MCF 10A (cell line): ENCODE measurements at places on chromosomes 6 and 20.

DNA sequence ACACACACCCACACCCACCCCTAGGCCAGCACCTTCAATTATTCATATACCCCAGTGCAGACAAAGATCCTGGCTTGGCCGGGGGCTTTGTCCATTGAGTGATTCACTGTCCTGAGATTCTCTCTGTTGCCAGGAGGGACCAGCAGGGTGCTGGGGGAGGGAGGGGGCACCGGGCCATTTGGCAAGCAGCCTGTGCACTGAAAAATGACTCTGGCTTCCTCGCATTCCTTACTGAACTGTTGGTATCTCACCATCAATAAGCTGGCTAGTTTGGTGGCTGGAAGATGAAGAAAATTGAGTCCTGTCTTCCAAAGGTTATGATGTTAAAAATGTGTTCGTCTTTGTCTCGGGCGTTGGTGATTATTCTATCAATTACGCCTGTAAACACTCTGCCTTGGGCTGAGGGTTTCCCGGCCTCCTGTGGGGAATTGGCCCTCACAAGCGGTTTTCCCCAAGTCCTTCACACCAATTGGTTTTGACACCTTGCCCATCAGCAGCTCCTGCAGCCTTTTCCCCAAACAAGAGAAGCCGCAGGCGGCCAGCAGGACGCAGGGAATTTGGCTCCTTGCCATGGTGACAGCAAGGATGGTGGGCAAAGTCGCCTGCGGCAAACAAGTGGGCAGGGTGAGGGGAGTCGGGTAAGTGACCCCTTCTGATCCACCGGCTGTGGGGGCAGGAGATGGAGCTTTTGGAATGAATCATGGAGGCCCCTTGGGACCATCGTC, 4.9 kb downstream of the VSTM2L start:
- peak; percentile 84 for DNase-seq

GRCh38 chr20:11281240-11281639, 607.4 kb upstream of the JAG1 start:
- no peak for DNase-seq

DNA sequence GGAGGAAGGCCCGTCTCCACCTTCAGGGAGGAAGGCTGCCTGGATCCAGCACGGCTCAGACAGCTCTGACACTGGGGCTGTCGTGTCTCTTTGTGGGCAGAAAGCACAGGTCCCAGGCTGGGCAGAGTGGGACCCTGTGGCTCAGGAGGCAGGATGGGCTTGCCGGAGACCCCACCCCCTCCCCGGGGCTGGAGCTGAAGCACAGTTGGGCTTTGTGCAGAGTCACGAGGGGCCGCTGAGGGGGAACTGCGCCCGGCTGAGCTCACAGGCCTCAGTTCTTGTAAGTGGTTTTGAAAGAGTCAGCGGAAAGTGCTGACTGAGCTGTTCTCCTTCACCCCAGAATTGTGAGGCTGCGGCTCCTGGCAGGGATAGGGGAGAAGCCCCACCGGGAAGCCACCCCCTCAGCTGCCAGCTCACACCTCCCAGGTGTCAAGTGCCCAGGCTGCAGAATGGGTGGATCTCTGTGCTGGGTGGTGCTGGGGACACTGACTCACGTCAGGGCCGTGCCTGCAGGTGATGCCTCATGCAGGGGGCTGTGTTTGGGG, 145.5 kb upstream of the RNF24 start:
- peak; percentile 77 for DNase-seq

DNA sequence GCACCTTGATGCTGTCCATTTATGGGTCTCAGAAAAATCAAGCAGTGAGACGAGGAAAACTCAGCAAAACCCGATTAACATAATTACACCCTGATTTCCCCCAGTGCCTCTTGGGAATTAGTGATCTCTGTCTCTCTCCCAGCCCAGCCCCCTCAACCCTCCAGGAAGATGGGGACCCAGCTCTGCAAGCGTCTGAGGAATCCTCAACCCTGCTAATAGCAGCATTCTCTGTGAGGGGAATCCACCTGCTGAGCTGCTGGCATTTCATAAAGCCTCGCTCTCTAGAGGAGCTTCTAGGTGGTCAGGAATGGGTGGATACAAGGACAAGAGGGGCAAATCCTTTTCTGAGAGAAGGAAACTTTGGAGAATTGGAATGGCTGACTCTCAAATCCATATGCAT, 13.9 kb downstream of the NR2E1 start:
- DNase-seq = no peak

DNA sequence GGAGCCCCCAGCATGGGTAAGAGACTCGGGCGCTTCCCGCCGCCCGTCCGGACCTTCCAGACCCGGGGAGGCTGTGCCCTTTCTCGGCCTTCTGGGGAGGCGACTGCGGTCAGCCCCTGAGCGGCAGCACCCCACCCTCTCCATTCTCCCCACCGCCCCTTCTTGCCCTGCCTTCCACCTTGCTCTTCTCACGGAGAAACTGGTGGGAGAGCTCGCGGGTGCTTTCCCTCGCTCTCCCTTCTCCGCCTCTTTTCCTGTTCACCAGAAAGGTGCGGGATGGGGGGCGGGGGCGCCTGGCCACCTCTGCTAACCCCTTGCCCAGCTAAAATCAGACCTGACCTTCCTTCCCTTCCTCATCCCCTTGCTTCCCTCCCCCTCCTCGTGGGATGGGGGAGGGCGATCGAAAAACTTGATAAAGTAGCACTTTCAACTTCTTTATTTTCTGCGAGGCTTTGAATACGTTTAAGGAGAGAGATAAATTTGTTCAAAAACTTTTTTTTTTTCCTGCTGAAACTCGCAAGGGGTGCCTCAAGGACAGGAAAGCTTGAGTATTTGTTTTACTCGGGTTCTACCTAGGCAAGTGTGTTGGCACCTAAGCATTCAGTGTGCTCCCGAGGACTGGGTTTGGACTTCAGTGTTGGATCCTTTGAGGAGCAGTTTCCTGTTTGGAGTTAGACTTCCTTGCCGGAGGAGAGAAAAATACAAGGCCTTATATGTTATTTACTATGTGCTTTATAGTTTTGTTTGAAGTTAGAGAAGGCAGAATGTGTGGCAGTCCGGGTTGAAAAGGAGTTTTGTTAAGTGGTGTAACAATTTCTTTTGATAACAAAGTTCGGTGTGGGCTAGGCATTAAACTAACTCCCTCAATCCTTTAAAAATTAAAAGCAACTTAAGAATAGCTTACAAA, 897 bp downstream of the CD2AP start:
- DNase-seq = peak; percentile 33

DNA sequence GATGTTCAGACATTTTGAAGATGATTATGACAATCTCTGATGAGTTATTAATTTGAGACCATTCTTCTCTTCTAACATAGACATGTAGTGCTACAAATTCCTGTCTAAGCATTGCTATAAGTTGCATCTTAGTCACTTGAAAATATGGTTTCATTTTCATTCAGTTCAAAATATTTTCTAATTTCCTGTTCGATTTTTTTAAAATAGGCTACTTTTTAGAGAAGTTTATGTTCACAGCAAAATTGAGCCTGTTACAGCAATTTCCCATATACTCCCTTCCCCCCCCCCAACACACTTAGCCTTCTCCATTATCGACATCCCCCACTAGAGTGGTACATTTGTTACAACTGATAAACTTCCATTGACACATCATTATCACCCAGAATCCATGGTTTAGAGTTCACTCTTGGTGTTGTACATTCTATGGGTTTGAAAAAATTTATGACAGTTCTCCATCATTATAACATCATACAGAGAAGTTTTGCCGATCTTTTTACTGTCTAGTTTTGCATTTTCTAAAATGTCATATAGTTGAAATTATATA, 31.2 kb downstream of the PLAGL1 start:
- DNase-seq = no peak

- DNase-seq = no peak
Observed at GRCh38 chr20:56865055-56865454, 235.9 kb downstream of the TFAP2C start.

- no peak for DNase-seq
Observed at GRCh38 chr6:159836718-159837490, 36.8 kb downstream of the PNLDC1 start.

DNA sequence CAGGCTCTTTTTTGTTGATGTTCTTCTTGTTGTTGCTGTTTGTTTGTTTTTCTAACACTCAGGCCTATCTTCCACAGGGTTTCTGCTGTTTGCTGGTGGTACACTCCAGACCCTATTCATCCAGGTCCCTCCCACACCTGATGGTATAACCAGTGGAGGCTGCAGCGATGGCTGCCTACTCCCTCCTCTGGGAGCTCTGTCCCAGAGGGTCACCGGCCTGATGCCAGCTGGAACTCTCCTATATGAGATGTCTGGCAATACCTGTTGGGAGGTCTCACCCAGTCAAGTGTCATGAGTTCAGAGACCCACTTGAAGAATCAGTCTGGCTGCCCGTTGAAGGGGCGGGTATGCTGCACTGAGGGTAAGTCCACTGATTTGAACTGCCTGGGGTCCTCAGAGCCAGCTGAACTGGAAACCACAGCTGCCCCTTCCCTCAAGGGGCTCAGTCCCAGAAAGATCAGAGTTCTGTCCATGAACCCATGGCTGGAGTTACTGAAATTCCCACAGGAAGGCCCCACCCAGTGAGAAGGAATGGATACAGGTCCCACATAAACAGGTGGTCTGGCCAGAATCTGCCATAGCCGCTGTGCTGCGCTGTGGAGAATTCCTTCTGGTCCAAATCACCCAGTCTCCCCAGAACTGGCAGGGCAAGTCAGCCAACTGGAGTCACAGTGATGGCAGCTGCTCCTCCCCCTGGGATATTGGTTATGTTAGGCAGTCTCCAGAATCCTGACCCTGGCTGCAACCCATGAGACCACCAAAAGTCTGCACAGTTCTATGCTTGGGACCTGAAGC, 664.4 kb downstream of the FRK start:
- DNase-seq = no peak

DNA sequence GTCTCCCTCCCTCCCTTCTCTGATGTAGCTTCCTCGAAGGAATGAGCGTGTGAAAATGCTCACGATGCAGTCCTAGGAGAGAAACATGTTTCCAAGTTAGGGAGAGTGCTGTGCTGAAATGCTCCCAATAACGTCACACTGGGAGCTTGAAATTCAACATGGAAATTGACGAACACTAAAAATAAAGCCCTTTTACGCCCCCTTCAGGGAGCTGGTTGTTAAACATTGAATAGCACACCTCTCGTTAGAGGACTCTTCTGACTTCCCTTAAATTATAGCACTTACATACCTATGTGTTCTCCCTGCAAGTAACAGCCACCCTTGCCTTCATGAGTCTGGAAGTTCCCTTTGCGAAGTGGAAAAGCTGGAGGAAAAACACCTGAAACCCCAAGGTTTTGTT, 88.6 kb downstream of the BFSP1 start:
- peak; percentile 24 for DNase-seq

GRCh38 chr6:75494290-75494689, 690 bp upstream of the FILIP1 start:
- no peak for DNase-seq

GRCh38 chr20:60820918-60821317, 431.1 kb upstream of the CDH4 start:
- DNase-seq = no peak

GRCh38 chr6:100404051-100404450, 60.7 kb downstream of the SIM1 start:
- DNase-seq = no peak

- no peak for DNase-seq
Observed at GRCh38 chr6:3900744-3901336, 51.7 kb downstream of the FAM50B start.

GRCh38 chr20:18635380-18635779, 47.5 kb downstream of the DTD1 start:
- DNase-seq = no peak

DNA sequence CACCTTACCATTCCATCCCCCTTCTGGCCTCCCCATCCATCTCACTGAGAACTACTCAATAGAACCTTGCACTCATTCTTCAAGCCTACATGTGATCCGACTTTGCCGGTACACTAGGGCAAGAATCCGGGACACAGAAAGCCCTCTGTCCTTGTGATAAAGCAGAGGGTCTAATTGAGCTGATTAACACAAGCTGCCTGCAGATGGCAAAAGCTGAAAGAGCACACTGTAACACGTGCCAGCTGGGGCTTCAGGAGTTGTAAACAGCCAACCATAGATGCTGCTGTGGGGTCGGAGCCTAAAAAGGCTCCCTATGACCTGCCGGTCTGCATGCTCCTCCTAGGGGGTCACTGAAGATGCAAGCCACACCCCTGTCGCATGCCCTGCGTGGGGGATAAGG, 124.1 kb downstream of the RNF144B start:
- DNase-seq = no peak

GRCh38 chr20:8724884-8725283, 344.0 kb upstream of the PLCB4 start:
- no peak for DNase-seq

GRCh38 chr20:7728338-7728737, 211.9 kb downstream of the HAO1 start:
- DNase-seq = peak; percentile 57

- peak; percentile 39 for DNase-seq
Observed at GRCh38 chr20:59055302-59055701, 12.7 kb upstream of the PRELID3B start.

- DNase-seq = no peak
Observed at GRCh38 chr6:89411145-89412070, 665 bp downstream of the RRAGD start.

DNA sequence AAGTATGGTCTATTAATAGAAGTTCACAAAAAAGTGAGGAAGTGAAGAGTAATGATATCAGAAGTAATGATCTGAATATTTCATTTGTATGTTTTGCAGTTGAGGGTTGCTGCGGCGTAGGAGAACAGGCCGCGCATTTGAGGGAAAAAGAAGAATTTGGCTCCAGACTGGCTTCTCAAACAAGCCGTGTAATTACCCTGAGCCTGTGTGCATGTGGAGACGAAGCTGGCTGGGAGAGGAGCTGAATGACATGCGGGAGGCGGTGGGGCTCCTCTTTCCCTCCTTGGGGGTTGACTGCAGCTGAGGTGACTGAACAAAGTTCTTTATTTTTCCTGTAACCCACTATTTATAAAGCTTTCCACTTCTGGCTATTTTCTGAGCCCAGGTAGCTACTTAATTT, 115.5 kb upstream of the AFDN start:
- DNase-seq = no peak

- peak; percentile 78 for DNase-seq
Observed at GRCh38 chr6:35919827-35920751, 809 bp downstream of the SRPK1 start.

- DNase-seq = no peak
Observed at GRCh38 chr6:139970591-139970991, 596.1 kb upstream of the CITED2 start.
